ENCODE measurements at places on chromosomes 5 and 9.

DNA sequence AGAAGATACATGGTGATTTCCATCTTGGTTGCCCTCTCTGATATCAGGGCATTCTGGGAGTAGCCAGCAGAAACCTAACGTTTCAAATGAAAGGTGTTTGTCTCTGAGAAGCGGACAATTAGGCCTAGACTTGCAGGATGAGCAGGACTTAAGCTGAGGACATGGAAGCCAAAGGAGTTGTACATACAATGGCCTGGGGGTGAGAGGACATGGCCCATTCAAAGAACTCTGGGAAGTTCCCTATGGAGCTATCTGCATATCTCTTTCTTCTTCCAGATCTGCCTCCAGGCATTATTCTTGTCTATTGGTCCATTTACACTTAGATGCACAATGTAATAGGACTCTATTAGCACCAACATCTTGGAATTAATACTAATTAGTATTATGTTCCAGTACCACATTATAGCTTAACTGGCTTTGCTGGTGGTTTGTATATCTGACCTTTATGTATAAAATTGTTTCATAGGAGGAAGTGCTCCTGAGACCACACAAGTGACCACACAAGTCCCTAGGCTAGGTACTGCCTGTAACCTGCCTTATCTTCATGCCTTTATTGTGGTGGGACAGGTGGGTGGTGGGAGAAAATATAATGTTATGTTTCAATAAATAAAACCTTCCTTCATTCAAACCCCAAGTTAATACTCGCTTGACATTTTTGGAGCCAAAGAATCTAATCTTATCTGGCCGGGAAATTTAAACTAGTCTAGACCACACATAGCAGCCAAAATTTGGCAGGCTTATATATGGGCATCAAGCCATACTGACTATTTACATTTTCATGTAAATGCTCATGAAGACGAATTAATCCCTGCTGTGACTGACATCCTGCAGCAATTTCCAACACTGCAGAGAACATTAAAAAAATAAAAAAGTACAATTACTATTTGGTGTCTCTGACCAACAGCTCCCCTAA, 52.1 kb upstream of the EQTN start:
- no peak for DNase-seq

DNA sequence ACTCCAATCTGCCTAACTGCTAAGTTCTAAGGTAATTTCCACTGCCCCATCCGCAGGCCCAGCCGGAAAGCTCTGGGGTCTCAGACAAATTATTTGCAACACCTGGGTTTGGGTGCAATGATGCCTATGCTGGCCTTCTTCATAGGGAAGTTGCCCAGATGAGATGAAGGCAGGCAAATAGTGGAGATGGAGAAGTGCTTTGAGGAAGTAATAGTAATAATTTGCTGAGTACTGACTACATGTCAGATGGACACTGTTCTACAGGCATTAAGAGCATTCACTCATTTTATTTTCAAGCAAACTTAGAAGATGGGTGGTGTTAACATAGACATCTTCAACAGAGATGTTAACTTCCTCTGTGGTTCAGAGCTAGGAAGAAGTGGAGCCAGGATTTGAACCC, 3.8 kb downstream of the PCDH12 start:
- no peak for DNase-seq

DNA sequence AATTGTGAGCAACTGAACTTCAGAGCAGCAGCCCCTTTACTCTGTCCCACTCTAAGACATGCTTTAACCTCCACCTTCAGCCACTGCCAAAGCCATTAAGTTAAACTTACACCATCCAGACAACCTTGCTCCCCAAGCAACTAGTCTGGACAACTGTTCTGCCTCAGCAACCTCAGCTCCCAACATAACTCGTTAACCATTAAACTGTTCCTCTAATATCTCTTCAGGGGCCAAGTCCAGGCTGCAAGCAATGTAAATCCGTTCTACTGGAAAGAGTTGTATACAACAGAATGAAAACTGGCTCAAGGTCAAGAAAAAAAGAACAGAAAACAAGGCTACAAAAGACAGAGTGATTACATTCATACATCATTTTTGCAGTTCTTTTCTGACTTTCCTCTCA, 131.7 kb upstream of the TARS1 start:
- no peak for DNase-seq

DNA sequence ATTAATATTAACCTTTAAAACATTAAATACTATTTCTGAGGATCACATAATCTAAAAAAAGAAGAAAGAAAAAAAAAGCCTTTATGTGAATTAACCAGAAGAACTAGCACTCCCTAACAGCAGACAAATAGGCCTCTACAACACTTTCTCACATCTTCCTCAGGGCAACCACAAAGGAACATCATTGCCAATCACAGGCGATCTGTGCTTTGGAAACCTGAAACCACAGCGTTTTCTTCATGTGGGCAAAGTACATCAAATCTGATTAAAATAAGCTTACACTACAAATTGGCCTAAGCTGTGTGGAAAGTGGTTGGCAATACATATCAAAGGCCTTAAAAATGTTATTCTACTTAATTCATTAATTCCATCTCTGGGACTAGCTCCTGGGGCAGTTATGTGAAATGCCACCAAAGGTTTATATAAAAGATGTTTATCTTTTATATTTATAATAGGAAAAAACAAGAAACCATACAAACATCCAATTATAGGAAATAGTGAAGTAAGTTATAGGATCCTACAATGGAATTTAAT, 184.8 kb upstream of the TBCA start:
- DNase-seq, result no peak

- DNase-seq, result no peak
Observed at GRCh38 chr5:76312783-76313182, 90.3 kb upstream of the IQGAP2 start.

DNA sequence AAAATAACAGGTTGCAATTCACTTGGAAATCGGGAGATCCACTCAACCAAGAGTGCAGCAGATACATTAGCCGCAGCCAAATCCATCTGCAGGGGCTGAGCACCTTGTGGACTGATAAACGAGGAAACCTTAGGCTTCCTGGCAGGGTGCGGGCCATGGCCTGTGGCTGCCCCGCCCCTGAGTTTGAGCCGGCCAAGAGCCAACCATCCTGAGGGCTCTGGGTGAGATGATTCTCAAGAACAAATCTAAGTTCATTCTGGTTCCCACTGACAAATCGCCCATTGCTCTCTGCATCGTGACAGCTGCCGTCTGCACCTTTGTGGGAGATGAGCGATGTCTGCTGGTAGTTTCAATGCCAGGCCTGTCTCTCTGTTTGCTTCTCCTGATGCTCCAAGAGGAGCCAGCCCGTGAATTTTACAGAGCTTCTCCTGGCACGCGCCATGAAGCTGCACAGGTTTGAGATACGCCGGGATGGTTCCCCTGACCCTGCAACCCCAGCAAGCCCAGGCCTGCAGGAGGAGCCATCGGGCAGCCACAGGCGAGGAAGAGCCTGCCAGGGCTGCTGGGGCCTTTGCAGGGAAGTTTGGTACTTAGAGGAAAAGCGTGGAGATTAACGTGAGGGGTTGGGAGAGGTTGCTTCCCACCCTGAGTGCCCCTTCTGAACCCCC, 154.0 kb downstream of the OLFM1 start:
- DNase-seq, result no peak

DNA sequence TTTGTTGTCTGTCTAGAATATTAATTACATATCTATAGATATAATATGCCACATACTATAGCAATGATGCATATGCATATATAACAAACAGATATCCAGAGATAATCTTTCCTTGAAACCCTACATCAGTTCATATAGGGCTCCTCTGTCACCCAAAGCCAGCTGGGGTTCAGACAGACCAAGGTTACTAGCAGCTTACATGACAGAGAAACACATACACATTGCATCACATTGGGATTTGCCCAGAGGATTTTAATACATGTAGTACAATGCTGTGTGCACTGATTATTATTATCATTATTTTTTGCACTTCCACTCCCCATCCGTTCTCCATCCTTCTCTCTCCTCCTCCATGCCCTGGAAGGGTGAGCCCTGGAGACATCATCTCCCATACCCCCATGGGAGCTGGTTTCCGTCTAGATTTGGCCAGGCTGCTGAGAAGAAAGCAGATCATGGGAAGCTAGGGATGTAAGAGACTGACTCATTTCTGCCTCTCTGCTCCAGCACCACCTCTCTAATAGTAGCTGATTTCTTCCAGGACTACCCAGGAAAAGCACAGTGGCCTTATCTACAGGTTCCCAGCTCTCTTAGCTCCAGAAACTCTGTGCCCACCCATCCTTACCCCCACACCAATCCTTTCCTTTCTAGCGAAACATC, 23.3 kb downstream of the FST start:
- DNase-seq, result peak; percentile 71

- no peak for DNase-seq
Observed at GRCh38 chr5:53024535-53024934, 35.4 kb downstream of the ITGA2 start.

GRCh38 chr9:126386088-126386487, 59.5 kb downstream of the MVB12B start:
- peak; percentile 43 for DNase-seq

DNA sequence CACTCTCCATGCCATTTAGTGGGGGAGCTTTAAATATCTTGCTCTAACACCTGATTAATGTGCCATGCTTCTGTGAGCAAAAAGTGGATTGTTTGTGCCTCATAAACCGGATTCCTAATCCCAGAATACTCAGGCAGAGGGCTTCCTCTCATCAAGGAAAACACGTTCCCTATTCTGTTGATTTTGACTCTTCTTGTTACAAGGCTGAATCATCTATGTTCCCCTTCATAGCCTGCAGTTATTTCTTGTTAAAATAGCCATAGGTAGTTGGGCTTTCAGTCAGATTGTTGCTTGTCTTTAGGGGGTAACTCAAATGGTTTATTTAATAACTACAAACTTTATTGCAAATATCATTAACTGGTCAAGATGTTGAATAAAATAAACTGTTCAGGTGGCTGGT, 26.6 kb downstream of the ROPN1L start:
- no peak for DNase-seq

- no peak for DNase-seq
Observed at GRCh38 chr5:119402081-119402480, 46.3 kb downstream of the TNFAIP8 start.

DNA sequence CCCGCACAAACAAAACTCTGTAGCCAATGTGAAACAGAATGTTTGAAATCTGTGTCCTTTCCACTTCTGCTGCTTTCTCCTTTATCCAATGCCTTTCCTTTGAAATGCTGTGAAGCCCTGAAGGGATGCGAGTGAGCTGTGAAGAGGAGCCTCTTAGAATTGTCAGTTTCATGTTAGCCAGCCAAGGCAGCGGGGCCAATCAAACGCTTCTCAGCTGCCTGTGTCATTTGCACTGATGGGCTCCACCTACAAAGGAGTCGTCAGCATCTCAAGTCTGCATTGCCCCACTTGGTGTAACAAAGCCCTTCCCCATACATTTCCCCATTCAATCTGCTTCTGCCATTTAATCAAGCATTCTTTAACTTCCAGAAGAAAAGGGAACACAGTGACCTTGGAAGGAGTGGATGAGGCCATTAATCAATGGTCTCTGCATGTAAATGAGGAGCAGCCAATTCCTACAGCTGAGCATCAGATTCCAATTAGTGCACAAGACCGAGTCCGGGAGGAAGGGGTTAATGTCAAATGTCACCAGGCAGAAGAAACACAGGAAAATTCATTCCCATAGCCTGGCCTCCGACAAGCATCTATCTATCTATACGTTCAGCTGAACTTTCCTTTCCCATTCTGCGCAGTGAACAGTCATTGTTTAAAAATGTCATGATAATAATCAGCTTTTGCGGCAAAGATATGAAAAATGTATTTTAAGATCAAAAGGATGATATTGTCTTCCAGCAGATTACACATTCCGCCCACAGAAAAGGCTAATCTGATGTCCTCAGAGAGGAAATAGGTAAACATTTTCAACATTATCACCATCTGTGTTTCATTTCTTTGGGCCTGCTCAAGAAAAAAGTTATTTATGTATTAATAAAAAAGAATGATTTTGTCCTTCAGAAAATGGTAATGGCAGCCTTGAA, 154.6 kb downstream of the FSTL4 start:
- DNase-seq, result no peak

DNA sequence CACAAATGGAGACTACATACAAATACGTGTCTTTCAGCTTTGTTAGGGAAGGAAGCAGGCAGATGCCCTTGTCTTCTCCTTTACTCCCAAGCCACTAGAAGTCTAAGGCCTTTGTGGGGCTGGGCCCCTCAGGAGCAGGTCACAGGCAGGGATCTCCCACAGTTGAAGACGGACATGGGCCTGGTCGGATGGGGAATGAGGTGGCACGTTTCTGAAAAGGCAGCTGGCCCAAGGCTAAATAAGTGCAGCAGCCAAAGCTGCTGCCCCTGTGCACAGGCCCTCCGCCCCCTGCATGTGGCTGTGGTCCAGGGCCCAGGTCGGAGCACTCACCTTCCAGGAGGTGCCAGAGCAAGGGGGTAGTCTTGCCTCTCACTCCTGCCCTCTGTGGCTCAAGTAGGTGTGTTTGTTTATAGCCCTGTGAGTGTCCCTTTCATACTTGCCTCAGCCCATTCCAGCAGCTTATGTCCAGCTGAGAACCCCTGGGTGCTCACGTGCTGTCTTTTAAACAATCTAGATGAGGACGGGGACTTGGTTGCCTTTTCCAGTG, 1.8 kb downstream of the SQSTM1 start:
- DNase-seq, result peak; percentile 22

GRCh38 chr5:37767961-37768360, 71.9 kb downstream of the GDNF start:
- no peak for DNase-seq

DNA sequence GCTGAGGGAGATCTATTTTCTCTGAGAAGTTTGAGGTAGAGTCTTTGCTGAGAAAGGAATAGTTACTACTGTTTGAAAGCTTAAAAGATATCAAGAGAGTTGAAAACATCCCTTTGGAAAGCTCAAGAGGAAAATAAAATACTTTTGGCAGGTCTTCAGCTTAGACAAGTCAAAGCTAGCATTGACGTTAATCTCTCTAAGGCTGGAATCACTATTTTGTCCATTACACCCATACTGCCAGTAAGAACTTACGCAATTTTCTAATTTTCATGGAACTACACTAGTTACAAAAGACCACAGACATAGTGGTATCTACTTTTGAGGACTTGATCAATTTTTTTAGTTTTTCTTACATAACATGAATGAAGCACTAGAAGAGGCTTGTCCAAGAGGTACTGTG, 494.9 kb downstream of the PSAT1 start:
- DNase-seq, result no peak

DNA sequence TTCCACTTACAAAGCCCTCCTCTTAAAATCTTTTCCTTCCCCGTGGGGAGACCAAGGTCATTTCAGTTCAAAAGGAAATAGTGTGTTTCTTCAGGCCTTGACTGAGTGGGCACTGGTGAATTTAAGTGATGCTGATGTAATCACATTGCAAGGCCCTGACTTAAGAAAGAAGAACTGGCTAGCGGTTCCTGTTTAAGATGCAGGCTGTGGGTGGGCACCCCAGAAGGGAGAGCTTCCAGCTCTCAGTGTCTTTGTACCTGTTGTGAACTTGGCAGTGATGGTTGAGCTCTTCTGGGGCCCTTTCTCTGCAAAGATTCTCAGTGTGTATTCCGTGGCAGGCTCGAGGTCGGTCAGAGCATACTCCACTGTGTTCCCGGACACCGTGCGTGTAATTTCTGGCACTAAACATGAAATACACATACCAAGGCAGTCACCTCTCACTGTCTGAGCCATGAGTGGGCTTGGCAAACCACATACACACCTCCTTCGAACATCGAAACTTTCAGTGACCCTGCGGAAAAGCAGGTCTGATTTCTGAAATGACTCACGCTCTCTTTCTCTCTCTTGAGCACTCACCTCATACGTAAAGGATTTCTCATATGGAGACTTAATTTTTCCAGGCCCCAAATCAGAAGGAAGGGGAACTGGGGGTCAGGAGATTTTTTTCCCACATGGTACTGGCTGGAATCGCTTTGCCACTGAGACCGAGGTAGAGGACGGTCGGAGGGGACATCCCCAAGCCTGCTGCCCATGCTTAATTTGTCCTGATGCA, 81.9 kb downstream of the TNC start:
- DNase-seq, result peak; percentile 84

- no peak for DNase-seq
Observed at GRCh38 chr5:135320718-135321484, 78.1 kb downstream of the MACROH2A1 start.
